ENCODE measurements at places on chromosomes 3 and 15. TPM values are rescaled to one million over a fixed set of nuclear protein-coding genes. Genes with fewer than 3 reads are reported as not detected.

DNA sequence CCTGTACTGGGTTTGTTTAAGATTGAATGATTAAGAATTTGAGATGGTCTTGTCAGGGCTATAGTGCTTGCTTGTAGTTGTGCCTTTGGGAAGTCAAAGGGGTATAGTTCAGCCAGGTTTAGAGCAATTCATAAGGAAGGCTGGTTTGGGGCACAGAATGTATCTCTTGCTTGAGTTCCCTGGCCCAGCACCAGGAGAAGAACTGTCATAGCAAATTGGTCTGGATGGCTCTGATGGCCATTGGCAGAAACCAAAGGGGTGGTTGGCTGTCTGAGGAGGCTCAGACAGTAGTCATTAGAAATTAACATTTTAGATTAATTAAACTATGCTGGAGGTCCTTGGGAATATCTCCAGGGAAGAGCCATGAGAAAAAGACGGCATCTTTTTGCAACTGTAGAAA is 25.4 kb upstream of the OTOL1 start:
- no peak for DNase-seq

- DNase-seq, result no peak
Observed at GRCh38 chr15:88232771-88233201, 23.8 kb downstream of the NTRK3 start.

DNA sequence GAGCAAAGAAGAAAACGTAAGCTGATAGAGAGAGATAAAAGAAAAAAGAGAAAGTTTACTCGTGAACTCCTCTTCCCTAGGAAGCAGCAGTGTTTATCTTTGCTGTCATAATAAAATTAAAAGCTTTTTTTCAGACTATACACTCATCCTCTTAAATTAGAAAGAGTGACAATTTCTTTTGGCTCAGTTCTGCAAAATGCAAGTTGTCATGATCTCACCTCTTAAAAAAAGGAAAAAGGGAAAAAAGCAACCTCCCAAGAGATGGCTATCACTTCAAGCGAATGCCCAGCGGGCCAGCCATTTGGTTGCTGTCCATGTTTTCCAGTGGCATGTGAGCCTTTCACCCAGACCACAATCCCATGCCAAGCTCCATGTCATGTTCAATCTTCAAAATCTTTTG is 7.0 kb upstream of the THBS1 start:
- no peak for DNase-seq

DNA sequence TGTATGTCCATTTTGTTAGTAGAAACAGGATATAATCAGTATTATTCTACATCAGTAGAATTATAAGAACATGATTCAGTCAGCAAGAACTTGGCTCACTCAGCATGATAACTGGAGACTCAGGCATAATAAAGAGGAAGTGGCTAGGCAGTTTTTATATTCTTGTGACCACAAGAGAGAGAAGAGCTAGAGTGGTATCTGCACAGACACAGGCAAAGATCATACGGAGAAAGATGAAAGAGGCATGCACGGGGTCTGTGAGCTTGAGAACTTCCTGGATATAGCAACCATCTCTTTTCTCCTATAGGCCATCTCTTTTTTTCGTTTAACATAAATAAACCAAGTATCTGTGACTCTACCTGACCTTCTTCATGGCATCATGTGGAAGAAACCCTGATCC is 46.8 kb downstream of the MYO5A start:
- DNase-seq, result no peak

DNA sequence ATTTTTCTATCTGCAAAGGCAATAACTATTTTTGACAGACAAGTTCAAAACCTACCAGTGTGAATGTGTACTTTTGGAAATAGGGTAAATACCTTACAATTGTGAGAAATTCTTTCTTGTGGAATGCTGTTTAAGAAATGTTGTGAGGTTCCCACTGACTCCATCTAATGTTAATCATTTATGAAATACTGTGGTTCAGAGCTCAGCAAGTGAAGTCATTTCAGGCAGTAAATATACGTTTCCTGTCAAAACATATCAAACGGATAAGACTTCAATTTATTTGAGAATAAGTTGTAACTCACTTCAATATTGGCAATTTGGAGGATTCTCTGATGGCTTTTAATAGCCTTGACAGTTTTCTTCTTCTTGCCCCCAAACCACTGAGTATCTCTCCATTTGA is 16.4 kb downstream of the TAFA4 start:
- no peak for DNase-seq

GRCh38 chr15:73482166-73482565 is 39.2 kb downstream of the REC114 start:
- no peak for DNase-seq

- no peak for DNase-seq
Observed at GRCh38 chr3:32413845-32414521, 22.3 kb downstream of the CMTM7 start.

GRCh38 chr3:135981701-135982403 is 16.3 kb downstream of the PPP2R3A start:
- no peak for DNase-seq

- peak; percentile 40 for DNase-seq
Observed at GRCh38 chr15:75229191-75230015, 27.7 kb downstream of the C15orf39 start.

DNA sequence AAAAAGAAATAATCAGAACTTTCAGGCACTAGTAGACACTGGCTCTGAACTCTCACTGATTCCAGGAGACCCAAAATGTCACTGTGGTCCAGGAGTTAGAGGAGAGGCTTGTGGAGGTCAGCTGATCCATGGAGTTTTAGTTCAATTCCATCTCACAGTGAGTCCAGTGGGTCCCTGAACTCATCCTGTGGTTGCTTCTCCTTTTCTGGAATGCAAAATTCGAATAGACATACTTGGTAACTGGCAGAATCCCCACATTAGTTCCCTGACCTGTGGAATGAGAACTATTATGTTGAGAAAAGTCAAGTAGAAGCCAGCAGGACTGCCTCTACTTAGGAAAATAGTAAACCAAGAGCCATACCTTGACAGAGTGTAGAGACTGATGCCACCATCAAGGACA is 87.3 kb upstream of the OXTR start:
- no peak for DNase-seq

DNA sequence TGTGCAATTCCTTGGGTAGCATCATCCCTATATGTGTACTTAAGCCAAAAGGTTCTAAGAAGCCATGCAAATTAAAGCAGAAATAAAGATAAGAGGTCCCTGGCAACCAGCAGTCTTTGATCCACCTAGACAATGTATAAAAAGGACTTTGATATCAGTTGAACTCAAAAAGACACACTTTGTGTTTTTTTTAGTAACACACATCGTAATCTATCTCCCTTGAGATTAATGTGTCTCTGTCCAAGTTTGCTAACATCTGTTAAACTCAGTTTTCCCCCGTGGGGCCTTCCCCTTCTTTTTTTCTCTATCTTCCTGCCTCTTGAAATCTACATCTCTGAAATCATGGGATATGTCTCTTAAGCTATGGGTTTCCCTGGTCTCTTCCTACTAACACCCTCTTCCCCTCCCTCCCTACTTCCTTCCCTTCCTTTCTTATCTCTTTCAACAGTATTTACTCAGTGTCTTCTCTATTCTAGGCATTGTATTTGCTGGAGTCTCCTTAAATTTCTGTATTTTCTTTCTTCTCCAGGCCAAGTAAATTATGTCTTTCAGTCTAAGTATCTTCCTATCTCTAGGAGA is 27.7 kb downstream of the ALDH1A2 start:
- no peak for DNase-seq

DNA sequence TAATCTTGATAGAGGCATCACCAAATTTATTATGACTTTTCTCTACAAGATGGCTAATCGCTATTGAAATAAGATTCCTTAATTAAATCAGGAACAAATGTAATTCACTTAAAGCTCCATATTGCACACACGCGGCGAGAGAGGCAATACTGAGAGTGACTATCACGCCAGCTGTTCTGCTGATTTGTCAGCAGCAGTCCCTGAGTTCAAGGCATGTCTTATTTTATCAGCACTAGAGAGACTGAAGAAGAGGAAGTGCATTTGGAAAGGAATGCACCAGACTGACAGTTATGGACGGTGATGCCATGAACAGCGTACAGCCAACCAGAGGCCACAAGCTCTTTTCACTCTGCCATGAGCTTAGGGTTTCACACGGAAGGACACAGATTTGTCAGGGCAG is 83.6 kb upstream of the SLCO3A1 start:
- no peak for DNase-seq

DNA sequence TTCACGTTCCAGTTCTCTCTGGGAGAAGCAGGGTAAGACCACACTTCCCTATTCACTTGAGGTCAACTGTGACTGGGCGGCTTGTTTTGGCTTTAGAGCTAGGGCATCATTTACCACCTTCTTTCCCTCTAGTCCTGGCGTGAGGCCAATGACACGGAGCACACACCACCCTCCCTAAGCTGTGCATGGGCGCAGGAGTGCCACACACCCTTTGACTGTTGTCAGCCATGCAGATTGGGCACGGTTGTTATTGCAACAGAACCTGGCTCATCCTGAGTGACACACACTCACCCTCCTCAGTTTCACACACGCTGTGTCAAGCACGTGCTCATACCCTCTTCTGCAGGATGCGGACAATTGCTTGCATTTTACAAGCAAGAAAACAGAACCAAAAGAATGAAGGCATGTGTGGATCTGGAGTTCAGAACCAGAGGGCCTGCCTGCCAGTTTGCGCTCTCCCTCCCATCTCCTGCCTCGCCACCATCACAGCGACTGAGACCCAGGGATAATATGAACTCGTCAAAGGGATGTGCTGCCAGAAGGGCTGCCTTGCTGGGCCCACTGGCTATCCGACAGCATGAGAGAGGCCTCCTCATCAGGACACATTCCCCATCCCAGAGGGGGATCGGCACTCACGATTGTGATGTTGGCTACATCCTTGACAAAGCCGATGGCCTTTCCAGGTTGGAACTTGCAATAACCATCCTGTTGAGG is 17.6 kb downstream of the CTSH start:
- DNase-seq, result no peak

GRCh38 chr3:181913254-181913653 is 201.5 kb downstream of the SOX2 start:
- no peak for DNase-seq

- peak; percentile 35 for DNase-seq
Observed at GRCh38 chr15:77818484-77819047, 185.9 kb upstream of the LINGO1 start.

DNA sequence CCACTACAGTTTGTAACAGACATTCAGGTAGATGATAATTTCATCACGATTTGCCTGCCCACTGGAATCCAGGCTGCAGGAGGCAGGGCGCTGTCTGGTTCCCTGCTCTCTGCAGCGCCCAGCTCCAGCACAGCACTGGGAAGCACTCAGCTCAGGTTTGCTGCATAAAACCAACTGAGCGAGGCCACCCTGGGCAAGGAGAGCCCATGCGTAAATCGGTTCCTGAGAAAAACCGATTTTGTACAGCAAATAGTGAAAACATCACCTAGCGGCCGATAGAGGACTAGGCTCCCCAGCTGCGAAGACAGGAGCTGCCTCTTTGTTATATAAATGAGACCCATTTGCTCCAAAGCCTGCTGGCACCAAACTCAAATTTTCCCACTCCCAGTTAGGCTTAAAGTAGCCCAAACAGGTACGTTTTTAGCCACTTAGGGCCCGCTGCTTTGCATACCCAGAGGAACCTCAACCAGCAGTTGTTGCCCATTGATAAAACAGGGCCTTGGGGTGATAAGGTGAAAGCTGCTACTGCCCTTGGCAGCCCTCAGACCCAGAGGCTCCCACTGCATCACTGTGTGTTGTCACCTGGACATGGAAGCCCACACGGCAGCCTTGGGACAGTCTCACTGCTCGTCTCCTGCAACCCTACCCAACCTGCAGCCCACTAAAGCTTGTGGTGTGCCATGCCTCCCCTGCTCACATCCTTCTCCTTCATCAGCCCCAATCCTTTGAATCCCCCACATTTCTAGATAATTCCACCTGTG is 47.5 kb downstream of the ALDH1L1 start:
- no peak for DNase-seq

GRCh38 chr3:101069901-101070798 is 76.9 kb upstream of the ABI3BP start:
- peak; percentile 66 for DNase-seq

GRCh38 chr3:67558426-67558825 is 96.0 kb downstream of the SUCLG2 start:
- DNase-seq, result no peak

GRCh38 chr3:154794391-154794790 is 285.7 kb upstream of the MME start:
- no peak for DNase-seq

- DNase-seq, result no peak
Observed at GRCh38 chr15:55799291-55800212, 56.6 kb upstream of the PRTG start.

GRCh38 chr15:63061975-63062374 is 19.4 kb downstream of the TPM1 start:
- DNase-seq, result no peak

GRCh38 chr15:38130740-38131498 is 121.7 kb upstream of the SPRED1 start:
- peak; percentile 87 for DNase-seq

DNA sequence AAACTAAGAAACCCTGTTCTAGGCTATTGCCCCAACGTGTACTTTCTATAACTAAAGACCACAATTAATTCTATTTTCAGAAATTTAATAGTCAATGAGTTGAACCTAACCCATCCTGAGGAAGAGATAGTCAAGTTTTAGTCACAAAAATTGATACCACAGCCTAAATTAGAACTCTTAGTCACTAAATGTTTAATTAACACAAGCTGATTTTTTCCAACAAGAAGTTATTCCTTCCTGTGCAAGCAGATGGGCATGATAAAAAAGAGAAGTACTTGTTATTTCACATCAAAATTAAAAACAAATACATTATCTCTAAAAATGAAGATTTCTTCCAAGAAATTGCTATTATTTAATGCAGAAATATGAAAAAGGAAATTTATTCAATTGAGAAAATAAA is 38.4 kb upstream of the TERB2 start:
- no peak for DNase-seq

DNA sequence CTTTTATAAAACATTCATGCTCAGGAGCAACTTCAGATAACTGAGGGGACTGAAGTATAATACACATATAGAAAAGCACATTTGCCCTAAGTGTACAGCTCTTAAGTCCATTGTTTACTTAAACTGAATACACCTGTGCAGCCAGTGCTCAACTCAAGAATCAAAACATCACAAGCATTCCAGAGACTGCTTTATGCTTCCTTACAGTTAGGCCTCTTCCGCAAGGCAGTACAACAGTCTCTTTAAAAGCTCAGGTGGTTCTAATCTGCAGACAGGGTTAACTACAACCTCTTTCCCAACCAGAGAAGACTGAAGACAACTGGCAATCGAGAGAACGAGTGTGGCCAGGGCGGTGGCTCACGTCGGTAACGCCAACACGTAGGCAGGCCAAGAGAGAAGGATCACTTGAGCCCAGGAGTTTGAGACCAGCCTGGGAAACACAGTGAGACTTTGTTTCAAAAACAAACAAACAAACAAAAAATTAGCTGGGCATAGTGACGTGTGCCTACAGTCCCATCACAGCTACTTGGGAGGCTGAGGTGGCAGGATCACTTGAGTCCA is 16.9 kb downstream of the MCCC1 start:
- no peak for DNase-seq

PSTPIP1 gene
- 4.5 TPM for total RNA-seq

DNASE1L3 gene
- 2.1 TPM for total RNA-seq

PLCH1 gene
- 1.3 TPM for total RNA-seq

VIPR1 gene
- total RNA-seq, result 2.1 TPM

BFSP2 gene
- not detected for total RNA-seq

DUOXA1 gene
- 0.68 TPM for total RNA-seq

GOLGA8H gene
- not detected for total RNA-seq

ZPLD1 gene
- total RNA-seq, result not detected

WNT5A gene
- 6.9 TPM for total RNA-seq

DUOXA2 gene
- not detected for total RNA-seq

Data from Right ventricle myocardium inferior (tissue), 1 donor.